ENCODE measurements at places on chromosomes 1 and 21.

DNA sequence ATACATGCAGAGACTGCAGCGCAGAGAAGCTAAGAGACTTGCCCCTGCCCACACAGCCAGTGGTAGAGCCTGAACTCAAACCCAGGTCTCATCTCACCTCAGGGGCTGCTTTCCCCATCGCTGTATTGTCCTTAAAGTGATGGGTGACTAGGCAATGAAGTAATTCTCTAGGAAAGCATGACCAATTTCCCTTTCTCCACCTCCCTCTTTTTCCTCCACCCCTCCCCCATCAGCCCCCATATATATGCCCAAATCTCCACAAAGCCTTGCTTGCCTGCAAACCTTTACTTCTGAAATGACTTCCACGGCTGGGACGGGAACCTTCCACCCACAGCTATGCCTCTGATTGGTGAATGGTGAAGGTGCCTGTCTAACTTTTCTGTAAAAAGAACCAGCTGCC is at the start of gene IL24:
Gene IL24 (plus strand): TSS at position 269 of the 400 bp plus-strand sequence. CDS start 390 bp downstream, outside the sequence.
- DNase-seq, result no peak

DNA sequence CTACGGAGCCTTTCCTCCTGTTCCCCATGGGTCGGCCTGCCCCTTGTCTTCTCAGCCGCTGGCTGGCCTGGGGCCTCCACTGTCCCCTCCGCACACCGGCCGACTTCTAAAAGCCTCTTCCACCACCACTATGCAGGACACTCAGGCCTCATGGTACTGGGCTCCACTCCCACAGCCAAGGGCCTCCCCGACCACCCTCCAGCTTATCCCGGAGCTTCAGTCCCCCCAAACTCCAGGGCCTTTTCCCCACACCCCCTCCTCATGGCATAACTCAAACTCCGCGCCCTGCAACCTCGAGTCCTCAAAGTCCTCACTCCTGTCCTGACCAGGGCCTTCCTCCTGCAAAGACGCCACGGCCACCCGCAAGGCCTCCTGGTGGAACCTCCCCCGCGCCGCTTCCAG is 2.0 kb downstream of the LRRC41 start:
- no peak for DNase-seq

DNA sequence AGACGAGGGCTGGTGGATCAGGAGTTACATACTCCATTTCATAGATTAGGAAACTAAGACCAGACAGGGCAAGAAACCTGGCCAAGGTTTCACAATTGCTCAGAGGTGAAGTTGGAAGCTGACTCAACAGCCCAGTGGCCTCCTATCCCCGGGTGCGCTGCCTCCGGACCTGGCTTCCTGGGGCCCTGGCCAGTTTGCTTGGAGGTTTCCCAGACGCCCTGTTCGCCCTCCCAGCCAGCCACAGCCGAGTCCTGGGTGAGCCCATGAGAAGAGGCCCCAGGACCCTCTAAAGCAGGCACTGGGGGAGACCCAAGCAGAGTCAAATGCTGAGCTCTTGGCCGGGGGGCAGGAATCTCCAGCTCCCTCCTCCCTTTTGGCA is 180.1 kb downstream of the ZBTB18 start:
- no peak for DNase-seq

- DNase-seq, result no peak
Measured at GRCh38 chr21:39537571-39537970, 75.2 kb upstream of the B3GALT5 start.

DNA sequence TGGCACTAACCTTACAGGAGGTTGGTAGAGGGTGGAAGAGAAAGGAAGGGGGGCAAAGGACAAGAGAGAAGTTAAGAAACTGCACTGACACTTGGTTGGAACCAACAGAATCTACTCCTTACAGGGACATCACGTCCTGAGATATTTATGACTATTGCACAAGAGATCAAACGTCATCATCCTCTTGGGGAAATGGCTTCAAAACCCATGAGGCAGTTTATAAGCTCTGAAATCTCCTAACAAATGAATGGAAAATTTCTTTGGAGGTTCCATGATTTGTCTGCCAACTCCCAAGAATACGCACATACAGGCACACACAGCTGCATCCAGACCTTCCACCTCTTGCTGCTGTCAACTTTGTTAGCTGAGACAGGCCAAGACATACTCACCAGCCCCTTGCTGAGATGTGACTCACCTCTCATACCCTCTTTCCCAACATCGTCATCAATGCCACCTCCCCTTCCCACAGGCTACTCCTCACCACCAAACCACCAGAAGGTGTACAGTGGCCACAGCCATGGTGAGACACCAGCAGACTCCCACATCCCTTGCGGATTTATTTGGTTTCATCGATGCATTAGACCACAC is 135.5 kb downstream of the SETD4 start:
- no peak for DNase-seq

DNA sequence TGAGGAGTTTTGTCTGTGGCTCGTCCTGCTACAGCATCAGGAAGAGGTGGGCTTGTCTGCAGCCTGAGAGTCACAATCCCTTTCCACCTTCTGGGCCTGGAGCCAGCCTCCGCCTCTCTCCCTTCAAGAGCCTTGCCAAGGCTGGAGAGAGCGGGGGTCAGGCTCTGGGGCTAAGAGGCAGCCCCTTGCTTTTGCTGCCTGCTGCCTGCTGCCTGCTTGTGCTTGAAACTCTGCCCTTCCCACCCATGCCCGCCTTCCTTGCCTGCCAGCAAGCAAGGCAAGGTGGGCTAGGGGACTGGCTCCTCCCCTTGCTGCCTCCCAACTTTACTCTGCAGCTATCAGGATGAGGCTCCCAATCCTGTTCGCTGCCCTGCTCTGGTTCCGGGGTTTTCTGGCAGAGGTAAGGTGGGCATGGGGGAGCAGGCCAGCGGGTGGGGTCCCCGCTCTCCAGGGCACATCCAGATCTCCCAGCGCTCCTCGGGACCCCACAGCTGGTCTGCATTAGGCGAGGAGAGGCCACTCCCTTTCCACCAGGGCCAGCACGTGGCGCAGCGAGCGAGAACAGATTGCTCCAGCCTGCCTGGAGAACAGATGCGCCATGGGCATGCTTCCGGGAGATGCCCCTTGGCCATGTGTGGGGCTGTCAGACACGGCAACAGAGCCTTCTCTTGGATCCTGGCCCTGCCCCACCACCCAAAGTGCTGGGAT is 7.5 kb upstream of the PTPN7 start:
- DNase-seq, result peak; percentile 85

DNA sequence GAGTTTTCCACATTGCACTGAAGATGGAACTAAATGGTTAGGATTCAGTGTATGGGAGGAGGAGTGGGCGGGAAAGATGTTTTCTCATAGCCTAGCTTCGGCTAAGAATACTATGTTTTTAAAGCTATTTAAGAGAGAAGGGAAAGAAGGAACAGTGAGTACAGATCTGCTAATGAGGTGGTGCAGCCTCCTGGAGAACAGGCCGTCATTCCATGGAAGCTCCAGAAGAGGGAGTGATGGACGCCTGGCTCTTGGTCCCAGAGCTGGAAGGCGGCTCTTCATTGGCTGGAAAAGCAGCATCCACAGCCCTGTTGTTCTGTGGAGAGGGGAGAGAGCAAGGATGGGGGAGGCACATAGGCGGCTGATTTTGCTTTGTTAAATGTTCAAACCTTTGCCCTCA is 6.9 kb downstream of the CAMK1G start:
- DNase-seq, result no peak

GRCh38 chr1:51192213-51192843 is 43.7 kb upstream of the RNF11 start:
- peak; percentile 49 for DNase-seq

GRCh38 chr1:67307251-67308060 is at the start of gene IL12RB2:
Gene IL12RB2, plus strand, starts transcription at chr1:67307873. Its CDS starts 12,496 bp downstream, at chr1:67320369.
- DNase-seq, result no peak

DNA sequence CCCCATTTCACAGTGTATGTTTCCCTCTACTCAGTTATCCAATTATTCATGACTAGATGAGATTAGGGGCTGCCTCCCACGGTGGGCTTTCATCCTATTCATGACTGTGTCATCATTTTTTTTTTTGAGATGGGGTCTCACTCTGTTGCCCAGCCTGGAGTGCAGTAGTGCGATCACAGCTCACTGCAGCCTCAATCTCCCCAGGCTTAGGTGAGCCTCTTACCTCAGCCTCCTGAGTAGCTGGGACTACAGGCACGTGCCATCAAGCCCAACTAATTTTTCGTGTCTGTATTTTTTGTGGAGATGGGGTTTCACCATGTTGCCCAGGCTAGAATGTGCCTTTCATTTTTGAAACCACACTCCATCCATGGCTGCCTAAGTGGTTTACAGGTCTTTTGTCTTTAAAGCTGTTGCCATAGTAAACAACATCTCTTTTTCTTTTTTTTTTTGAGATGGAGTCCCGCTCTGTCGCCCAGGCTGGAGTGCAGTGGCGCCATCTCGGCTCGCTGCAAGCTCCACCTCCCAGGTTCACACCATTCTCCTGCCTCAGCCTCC is 60.0 kb downstream of the PIK3CD start:
- DNase-seq, result no peak

DNA sequence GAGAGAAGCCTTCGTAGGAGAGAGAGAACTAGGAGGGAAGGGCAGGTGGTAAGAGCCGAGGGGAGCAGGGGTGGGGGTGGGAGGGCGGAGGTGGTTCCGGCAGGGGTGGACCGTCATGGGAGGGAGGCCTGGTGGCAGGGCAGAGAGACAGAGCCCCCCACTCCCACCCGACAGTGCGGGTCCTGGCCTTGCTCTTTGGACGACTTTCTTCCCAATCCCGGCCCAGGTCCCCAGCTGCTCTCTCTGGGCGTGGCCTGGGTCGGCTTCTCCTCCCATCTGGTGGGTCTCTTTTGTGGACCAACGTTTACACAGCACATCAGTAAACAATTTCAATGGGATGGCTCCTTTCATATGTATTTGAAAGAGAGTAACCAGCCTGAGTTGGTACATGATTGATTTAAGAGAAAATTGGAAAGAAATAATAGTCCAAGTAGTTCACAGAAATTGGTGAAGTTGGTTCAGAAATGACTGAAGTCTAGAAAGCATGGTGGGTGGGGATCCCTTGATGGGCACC is 56.9 kb downstream of the LDLRAD2 start:
- DNase-seq, result no peak

All from NCI-H446 (cell line).